ENCODE measurements at places on chromosomes 5 and 9.

DNA sequence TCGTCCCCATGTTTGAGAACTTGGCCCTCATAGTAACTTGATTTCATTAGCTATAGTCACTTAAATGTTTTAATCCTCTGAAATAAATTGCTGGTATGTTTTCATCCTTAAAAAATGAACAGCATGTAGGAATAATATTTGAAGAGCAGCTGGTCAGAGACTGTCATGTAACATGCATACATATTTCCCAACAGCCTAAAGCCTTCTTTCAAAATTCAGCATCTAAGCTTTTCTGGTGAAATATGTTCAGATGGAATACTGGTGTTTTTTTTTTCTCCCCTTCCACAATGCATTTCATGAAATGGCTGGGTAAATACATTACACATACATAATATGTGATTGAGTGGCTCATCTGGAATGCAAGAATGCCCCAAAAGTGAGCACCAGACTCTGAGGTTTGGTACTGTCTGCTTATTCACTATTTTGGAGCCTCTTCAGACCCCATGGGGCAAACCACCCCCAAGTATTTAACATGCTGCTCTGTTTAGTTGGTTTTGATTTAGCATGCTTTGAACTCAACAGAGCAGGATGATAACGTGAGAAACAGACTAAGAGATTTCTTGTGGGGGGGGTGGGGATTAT, 94.0 kb downstream of the SMARCA2 start:
- DNase-seq = no peak

DNA sequence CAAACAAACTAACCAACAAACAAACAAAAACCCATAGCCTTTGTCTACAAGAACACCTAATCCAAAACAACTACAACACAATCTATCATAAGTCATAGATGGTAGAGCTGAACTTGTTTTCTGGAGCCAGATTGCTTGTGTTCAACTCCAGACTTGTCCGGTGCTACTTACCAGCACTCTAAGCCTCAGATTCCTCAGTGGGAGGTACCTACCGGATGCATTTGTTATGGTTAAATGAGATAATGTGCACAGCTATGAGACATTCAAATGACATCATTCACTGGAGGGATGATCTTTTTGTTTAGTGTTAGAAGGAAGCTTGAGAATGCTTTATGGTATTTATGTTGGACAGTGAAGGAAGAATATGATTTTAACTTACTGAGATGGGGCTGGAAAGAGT, 592.9 kb upstream of the C9orf72 start:
- no peak for DNase-seq

- DNase-seq = no peak
These were observed 93.2 kb upstream of the PHYKPL start for GRCh38 chr5:178325679-178326373.

GRCh38 chr9:13446938-13447842, 167.7 kb upstream of the MPDZ start:
- no peak for DNase-seq

GRCh38 chr5:137248527-137248926, 250.6 kb downstream of the SPOCK1 start:
- DNase-seq = no peak

- DNase-seq = no peak
These were observed 182.5 kb downstream of the NTRK2 start for GRCh38 chr9:84851935-84852585.

- no peak for DNase-seq
These were observed 748 bp downstream of the LCN9 start for GRCh38 chr9:135663857-135664256.

DNA sequence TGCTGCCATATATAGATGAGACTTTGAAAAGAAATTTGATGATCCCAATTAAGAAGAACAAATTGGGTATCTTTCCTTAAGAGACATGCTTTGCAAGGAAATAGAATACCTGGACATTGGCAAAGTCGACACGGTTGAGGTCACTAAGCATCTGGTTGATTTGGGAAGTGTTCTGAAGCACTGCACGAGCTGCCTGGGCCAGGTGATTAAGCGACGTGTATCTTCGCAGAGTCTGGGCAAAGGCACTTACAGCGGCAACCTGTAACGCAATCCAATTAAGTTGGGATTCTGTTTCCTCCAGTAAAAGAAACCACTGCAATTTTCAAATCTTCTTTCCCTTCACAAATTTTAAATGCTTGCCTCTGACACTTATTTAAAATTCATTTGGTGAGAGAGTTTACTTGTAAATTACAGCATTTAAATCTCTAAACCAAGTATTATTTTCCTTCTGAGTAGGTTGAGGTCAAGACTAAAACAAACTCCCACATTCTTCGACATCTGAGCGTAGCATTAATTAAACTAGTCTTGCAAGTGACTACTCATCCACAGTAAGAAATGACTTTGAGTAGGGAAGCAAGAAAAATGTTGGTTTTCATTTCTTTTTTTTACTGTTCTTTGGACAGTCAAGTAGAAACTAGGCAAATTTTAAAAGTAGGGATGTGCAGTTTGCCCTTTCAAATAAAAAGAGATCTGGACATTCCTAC, 262.8 kb downstream of the RFX3 start:
- no peak for DNase-seq

- no peak for DNase-seq
These were observed 305.7 kb downstream of the ENC1 start for GRCh38 chr5:74334762-74335384.

DNA sequence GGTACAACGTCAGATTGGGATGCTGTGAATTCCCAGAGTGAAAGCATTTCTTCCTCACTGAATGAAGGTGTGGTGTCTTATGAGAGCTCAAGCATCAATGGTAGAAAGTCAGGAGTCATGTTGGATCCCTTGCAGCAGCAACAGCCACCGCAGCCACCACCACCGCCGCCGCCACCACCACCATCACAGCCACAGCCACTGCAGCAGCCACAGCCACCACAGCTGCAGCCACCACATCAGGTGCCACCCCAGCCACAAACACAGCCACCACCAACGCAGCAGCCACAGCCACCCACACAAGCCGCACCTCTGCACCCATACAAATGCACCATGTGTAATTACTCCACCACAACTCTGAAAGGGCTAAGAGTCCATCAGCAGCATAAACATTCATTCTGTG, 62.4 kb downstream of the ZNF462 start:
- DNase-seq = no peak

DNA sequence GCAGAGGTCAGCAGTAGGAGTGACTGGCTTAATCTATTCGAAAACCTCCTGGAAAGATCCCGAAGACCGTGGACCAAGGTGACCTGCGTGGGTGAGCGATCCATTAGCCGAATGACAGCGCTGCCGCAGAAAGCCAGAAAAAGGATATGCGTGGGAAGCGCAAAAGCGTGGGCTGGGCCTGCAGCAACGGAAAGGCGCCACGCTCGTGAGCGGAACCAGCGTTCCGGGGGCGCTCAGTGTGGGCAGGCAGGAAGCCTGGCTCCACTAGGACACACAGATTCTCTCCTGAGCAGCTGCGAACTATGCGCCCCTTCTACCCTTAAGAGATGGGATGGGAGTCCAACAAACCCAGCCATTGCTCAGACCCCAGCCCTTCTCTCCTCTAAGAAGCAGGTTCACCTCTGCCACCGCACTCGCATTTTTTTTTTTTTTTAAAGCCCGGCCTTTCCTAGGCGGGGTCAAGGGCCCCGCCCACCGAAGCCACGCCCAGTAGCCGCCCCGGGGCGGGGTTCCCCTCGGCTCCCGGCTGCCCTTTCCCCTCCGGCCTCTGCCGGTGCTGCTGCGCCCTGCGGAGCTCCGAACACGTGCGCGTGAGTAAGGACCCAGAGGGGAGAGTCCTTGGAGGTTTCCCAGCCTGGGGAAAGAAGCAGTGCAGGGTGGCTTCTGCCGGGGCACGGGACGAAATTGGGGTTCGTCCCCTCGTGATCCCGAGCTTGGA, 19.8 kb upstream of the MATR3 start:
- peak; percentile 89 for DNase-seq

DNA sequence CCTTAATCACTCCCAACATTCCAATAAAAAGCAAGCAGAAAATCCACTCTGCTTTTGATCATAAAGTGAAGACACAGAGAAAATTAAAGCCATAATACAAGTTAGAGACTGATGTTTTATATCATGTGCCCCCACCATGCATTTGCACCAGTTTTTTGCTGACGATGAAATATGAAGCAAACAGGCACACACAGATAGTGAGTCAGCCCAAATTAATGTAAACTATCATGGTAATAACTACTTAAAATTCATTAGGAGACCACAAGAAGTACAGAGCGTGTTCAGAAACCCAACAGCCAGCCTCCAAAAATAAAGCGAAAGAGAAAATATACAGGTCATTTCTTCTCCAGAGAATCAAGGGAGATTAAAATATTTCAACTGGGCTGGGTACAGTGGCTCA, 46.4 kb upstream of the KDM4C start:
- no peak for DNase-seq

GRCh38 chr9:91086657-91087461, 274.9 kb downstream of the AUH start:
- DNase-seq = no peak

- DNase-seq = no peak
These were observed 16.9 kb downstream of the ZNF618 start for GRCh38 chr9:113892861-113893491.
